Fibroblast of skin of left biceps (primary cell): ENCODE measurements at places on chromosomes 16 and 17.

DNA sequence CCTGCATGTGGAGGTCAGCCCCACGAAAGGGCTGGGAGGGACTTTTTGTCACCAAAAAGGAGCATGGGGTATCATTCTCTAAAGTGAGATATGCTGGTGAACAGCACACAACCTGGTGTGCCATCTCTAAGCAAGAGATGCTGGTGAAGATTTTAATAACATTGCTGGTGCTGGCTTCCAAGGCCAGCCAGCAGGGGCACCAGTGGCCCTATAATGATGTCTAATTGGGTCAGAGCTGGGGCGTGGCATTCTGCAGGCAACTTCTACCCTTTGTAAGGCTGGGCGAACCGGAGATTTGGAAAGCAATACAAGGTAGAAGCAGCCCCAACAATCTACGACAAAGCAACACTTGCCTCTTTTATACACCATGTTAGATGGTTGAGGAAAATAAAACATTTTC is 16.8 kb downstream of the SDR42E1 start:
- no peak for DNase-seq

GRCh38 chr17:36747861-36748260 is 146.5 kb downstream of the MRM1 start:
- no peak for DNase-seq

GRCh38 chr16:12906271-12906670 is 4.9 kb downstream of the SHISA9 start:
- no peak for DNase-seq

- no peak for DNase-seq
Observed at GRCh38 chr16:1550696-1551095, 17.2 kb downstream of the TMEM204 start.

- no peak for DNase-seq
Observed at GRCh38 chr17:51741458-51741857, 417.1 kb downstream of the CA10 start.

- no peak for DNase-seq
Observed at GRCh38 chr17:29835435-29836351, 94.3 kb downstream of the SSH2 start.

- DNase-seq, result peak; percentile 42
Observed at GRCh38 chr17:4232168-4232813, 31.5 kb downstream of the ANKFY1 start.

- no peak for DNase-seq
Observed at GRCh38 chr17:64742326-64742725, 80.2 kb upstream of the SMURF2 start.

GRCh38 chr17:45077643-45078042 is 16.5 kb downstream of the NMT1 start:
- DNase-seq, result no peak

- peak; percentile 25 for DNase-seq
Observed at GRCh38 chr17:72985882-72986720, 106.4 kb downstream of the SLC39A11 start.

GRCh38 chr16:78364556-78364880 is 265.1 kb downstream of the WWOX start:
- DNase-seq, result no peak

DNA sequence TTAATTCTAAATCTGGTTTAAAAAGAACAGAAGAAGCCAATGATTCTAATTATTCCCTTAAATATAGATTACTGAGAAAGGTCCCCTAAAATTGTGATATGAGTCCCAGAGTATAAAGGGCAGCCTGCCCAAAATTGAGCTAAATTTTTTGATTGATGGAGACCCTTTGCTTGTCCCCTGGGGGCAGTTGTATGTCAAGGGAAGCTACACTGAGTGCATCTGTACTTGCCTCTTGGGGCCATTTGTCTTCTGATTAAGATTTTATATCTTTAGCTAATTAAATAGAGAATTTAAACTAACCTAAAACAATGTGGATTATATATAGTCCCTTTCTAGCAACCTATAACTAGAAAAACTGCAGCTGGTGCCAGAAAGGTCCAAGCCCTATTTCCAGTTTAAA is 12.6 kb downstream of the BLMH start:
- no peak for DNase-seq

DNA sequence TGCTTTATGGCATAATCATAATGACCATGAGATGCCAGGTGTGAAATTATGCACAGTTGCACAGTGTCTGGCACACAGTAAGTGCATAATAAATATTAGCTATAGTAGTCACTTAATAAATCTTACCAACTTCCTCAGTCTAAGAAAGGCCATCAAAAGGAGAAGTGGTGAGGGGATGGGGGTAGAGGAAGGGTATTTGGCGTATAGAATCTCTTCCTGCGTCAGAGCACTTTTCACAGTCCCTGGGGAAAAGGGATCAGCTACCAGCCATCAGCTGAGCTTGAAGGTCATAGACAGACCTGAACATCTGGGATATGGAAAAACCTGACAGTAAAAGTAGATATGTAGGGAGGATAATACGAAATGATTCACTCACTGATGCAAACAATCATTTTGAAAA is 5.8 kb downstream of the CRHR1 start:
- DNase-seq, result no peak

- DNase-seq, result no peak
Observed at GRCh38 chr16:2091547-2092255, 43.9 kb downstream of the TSC2 start.

- DNase-seq, result no peak
Observed at GRCh38 chr17:58193641-58194255, 1.2 kb downstream of the EPX start.

DNA sequence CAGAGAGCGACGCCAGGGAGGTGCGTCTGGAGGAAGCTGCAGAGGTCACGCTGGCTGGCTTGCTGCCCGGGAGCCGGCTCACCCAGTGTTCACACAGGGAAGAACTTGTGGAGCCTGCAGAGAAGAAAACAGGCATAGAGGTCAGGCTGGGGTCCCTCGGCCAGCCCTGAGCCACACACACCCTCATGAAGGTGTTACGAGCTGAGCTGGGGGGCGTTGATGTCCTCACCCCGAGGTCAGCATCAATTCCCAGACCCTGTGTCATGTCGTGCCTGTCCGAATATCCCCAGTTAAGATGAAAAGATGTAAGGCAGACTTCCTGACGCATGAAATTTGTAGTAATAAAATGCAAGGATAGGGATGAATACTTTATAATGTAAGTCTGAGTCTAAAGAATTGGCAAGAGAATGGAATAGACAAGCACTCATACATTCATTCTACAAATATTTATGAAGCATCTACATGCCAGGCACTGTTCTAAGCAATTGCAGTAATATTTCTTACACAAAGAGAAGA is 77.1 kb downstream of the USP31 start:
- DNase-seq, result no peak
